ENCODE measurements at places on chromosomes 3 and 15. TPM values are rescaled to one million over a fixed set of nuclear protein-coding genes. Genes with fewer than 3 reads are reported as not detected.

DNA sequence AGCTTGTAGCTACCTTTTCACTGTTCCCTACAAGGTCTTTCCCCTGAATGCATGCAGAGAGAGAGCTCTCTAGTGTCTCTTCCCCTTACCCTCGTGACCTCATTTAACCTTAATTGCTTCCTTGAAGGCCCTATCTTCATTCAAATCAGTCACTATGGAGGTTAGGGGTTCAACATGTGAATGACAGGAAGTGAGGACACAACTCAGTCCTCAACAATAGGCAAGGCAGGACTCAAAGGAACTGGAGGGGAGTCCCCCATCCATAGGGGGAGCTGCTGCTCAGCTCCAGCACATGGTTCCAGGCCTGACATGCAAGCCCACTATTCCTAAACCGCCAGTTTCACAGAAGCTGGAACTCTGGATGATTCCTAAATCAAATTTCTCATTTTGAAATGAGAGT, 33.8 kb upstream of the GYG1 start:
- no peaks in the 10 kb centered on the region for H3K4me1 ChIP-seq
- H3K27ac ChIP-seq = no peak overlapping the region
- H3K4me3 ChIP-seq = no peak overlapping the region
- no peaks in the 10 kb centered on the region for H3K27me3 ChIP-seq
- H3K36me3 ChIP-seq = no peaks in the 10 kb centered on the region
- peak; percentile 58 for DNase-seq

- peak; percentile 67 for DNase-seq
- peak overlapping the region; percentile 93 for H3K4me3 ChIP-seq
- peaks cover 56% of the 10 kb centered on the region for H3K4me1 ChIP-seq
Measured at GRCh38 chr3:143120716-143121240, 1.2 kb downstream of the CHST2 start.

DNA sequence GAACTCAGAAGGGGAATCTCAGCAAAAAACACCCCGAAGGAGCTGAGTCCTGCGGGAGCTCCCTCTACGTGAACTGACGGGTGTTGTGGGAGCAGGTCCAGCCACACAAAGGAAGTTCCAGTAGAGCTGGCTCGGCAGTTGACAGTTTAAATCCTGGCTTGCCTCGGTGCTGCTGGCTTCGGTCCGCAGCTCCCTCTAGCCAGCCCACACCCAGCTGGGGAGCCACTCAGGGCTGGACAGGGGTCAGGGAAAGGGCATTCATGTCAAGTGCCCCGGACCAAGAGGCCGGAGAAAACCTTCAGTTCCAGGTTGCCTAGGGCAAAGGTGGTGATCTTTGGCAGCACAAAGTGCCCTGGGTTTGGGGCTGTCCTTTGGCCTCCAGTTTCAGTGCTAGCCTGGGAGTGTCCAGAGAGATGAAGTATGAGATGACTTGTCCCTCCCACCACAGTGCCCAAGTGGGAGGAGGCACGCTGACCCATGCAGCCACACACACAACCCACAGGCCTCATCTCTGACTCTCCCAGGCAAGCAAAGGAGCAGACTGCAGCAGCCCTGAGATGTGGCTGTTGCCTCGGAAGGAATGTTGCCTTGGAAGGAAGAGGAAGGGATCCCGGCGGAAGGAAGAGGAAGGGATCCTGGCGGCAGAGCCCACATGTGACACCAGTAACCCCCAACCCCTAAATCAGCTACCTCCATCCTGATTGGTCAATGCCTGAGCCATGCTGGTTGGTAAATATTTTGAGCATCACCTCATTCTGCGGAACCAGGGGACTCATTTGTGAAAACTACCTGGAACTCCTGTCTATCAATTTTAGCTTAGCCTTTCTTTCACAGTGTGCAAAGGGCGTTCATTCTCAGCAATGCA, 13.9 kb upstream of the ANPEP start:
- no peak overlapping the region for H3K4me3 ChIP-seq
- no peak for DNase-seq
- H3K27ac ChIP-seq = no peak overlapping the region
- no peaks in the 10 kb centered on the region for H3K27me3 ChIP-seq
- H3K36me3 ChIP-seq = no peaks in the 10 kb centered on the region
- no peaks in the 10 kb centered on the region for H3K4me1 ChIP-seq

GRCh38 chr3:169923189-169923588, 11.8 kb downstream of the SAMD7 start:
- peaks cover 22% of the 10 kb centered on the region for H3K4me1 ChIP-seq
- no peak overlapping the region for H3K27ac ChIP-seq
- no peak overlapping the region for H3K4me3 ChIP-seq
- no peaks in the 10 kb centered on the region for H3K36me3 ChIP-seq
- no peaks in the 10 kb centered on the region for H3K27me3 ChIP-seq
- no peak for DNase-seq

GRCh38 chr15:44788748-44789147, 52.4 kb downstream of the TRIM69 start:
- DNase-seq = no peak
- H3K27ac ChIP-seq = no peak overlapping the region
- H3K36me3 ChIP-seq = no peaks in the 10 kb centered on the region
- no peaks in the 10 kb centered on the region for H3K27me3 ChIP-seq
- H3K4me3 ChIP-seq = no peak overlapping the region

CLEC3B gene
- total RNA-seq = not detected

C3orf52 gene
- 0.07 TPM for total RNA-seq

NR1I2 gene
- total RNA-seq = 3.8 TPM

FETUB gene
- not detected for total RNA-seq

EXD1 gene
- total RNA-seq = not detected

C2CD4A gene
- total RNA-seq = not detected

CCDC9B gene
- 1.2 TPM for total RNA-seq

NDN gene
- total RNA-seq = not detected

GOLGA8T gene
- not detected for total RNA-seq

MYO5C gene
- 0.58 TPM for total RNA-seq

SCAANT1 gene
- total RNA-seq = not detected

Data from Karpas-422 (cell line).